CD4-positive, alpha-beta T cell treated with Interleukin-4 for 4 hours (primary cell): ENCODE measurements at places on chromosomes 1 and 21.

DNA sequence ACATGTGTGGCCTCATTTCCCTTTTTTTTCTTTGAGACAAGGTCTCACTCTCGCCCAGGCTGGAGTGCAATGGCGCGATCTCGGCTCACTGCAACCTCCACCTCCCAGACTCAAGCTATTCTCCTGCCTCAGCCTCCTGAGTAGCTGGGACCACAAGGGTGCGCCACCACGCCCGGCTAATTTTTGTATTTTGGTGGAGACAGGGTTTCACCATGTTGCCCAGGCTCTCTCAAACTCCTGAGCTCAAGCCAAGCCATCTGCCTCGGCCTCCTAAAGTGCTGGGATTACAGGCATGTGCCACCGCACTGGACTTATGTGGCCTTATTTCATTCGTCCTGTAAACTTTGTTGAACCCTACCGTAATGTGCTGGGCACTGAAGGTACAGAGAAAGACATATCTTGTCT is 569 bp upstream of the WARS2 start:
- peak; percentile 36 for DNase-seq

DNA sequence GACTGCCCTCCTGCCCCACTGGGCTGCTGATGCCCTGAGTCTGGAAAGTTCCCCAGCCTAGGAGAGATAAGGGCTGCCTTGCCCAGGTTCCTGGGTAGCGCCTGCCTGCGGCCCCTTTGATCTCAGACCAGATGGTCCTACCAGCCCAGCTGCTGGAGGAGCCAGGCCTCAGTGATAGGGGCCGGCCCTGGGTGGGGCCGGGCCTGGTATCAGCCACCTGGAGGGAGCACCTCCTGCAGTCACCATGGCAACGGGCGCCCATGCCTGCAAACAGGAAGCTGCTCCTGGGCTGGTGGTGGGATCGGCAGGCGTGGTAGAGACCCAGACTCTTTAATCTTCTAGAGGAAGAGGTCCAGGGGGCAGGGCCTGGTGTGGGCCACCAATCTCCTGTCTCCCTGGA is 119.7 kb upstream of the WNT4 start:
- no peak for DNase-seq

- no peak for DNase-seq
Measured at GRCh38 chr1:101365878-101366277, 129.1 kb downstream of the S1PR1 start.

DNA sequence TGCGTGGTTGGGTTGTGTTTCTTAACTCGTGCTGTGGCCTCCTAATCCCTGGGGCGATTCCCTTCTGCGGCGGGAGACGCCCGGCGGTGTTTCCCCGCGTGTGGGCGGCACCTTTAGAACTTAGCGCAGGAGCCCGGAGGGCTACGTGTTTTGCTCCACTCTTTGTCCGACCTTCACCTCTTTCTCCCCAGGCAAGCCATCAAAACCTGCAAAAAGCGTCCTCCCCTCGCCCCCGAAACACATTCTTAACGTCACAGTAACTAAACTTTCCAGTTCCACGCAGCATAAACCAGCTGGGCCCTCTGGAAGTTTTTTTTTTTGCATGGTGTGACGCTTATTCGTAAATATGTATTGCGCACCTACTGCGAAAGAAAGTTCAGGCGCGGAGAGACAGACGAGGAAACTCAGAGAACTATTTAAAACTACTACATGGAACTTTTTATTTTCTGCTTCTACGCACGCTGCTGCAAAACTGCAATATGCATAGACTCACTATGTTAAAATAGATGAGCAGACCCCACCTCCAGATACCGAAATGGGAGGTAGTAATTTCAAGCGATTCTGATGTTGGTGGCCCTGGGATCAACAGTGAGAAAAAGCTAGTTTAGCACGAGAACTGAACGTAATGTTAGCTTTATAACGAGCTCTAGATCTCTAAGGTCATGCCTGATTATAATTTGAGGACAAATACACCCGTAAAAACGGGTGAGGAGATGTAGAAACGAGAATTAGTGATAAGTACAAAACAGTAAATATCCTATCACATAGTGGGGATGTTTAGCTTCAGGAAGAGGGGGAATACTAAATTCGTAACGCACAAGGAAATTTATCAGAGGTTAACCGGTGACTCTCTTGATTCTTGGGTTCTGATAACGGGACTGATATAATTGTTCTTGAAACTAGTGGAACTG is 920 bp downstream of the MTR start:
- no peak for DNase-seq

GRCh38 chr1:173280899-173281660 is 73.9 kb upstream of the TNFSF4 start:
- DNase-seq, result no peak

DNA sequence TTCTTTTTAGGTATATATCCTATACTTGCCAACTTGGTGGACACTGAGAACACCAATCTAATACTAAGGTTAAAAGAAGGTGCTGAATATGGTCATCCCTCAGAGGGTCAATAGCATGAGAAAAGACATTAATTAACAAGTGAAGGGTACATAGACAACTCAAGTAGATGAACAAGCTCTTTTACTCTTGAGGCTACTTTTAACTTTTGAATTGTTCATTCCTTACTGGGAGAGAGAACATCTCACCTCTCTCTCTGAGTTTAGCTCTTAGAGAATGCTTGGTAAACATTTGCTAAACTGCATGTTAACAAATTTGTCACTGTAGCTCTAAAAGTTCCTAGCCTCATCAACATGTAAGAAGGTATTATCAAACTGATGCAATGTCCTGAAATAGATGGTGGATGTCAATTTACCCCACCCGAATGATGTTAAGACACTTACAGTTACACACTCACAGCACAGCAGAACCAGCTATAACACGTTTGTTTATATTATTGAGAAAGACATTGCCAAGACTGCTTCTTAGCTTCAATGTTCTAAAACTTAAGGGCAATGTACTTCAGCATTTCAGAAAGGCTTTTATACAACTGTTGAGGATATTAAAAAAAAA is 35.9 kb downstream of the HEATR1 start:
- no peak for DNase-seq

DNA sequence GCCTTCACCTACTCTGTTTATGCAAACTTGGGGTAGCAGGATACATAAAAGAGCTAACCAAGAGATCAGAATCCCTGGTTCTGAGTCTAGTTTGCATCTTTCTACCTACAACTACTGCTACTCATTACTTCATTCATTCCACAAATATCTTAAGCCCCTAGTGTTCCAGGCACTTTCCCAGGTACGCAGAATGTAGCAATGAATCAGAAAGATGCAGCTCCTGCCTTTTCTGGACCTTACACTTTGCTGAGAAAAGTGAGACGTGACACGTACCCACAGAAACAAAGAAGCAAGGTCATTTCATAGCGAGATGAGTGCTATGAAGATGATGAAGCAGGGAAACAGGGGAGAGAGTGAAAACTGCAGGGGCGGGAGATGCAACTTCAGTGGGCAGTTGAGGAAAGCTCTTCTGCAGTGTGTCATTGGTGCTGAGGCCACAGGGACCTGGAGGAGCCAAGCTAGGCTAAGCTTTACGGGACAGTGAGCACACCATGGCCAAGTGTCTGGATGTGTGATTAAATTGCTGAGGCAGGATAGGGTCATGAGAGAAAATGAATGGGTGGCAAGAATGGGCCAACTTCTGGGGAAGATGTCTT is 167.9 kb downstream of the TNFSF18 start:
- no peak for DNase-seq

DNA sequence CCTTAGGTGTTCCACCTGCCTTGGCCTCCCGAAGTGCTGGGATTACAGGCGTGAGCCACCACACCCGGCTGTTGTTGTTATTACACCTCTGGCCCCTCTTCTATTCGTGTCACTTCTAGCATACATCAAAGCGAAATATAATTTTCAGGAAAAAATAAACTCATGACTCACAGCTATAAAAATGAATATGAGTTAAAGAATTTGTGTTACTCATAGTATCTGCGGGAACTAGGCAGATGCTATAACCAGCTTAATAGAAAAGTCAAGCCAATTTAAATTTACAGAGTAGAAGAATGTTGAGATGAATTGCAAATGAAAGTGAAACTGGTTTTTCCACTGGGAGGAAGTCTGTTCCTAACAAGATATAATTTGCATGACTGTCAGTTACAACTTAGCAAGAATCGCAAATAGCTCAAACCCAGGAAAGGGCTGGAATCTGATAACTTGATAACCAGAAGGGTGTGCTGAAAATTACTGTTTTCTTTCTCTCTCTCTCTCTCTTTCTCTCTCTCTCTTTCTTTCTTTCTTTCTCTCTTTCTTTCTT is 11.2 kb downstream of the OR2W3 start:
- DNase-seq, result peak; percentile 33

DNA sequence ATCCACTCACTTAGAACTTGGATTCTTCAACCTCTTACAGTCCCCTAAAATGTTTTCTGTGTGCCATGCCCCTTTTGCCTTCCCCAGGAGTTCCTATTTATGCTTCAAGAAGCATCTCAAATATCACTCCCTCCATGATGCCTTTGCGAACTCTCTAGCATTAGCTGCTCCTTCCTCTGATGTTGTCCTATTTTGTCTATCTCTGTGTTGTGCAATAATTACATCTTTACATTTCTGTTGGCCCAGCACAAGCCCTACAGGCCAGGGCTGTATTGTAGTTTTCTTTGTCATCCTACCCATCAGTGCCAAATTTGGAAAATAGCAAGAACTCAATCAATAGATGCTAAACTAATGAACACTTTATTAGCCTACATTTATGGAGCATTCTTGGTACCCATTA is 125.8 kb downstream of the ST6GALNAC5 start:
- no peak for DNase-seq

DNA sequence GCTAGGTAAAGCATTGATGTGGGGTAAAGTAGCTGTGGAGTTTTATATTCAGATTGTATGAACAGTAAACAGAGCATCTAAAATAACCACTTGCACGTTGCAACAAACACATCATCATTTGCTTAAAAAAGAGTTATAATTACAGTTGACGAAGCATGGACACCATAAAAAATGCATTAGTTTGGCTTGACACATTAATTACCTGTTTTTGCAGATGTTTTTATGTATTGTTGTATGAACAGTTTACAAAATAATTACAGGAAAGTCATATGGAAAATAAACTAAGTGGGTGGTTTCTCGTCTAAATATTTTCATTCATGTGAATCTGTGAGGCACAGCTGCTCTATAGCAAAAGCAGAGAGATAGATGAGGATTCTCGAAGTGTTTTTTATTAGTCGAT is 108.3 kb downstream of the RPS6KC1 start:
- DNase-seq, result no peak

DNA sequence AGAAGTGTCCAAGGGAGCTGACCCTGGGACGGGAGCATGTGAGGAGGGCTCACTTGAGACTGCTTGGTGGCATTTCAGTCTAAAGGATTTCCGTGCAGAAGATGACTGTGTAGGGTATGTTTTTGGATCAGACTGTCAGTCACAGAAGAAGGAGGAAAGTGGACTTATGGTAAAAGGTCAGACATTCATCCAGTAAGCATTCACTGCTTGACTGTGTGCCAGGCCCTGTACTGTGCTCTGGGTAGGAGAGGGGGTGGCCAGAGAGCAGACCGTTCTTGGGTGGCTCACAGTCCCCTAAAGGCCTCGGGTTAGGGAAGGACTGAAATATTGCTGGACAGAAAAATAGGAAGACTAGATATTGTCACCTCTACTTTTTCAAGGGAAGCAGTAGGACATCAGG is 2.1 kb upstream of the SERINC2 start:
- DNase-seq, result no peak

- no peak for DNase-seq
Measured at GRCh38 chr1:48027533-48027835, 30.3 kb upstream of the TRABD2B start.
